Gastroesophageal sphincter (tissue), 4 donors: ENCODE measurements at places on chromosomes 3 and 15. TPM values are rescaled to one million over a fixed set of nuclear protein-coding genes. Genes with fewer than 3 reads are reported as not detected.

The SH3GL3 gene
- not detected for total RNA-seq

DNA sequence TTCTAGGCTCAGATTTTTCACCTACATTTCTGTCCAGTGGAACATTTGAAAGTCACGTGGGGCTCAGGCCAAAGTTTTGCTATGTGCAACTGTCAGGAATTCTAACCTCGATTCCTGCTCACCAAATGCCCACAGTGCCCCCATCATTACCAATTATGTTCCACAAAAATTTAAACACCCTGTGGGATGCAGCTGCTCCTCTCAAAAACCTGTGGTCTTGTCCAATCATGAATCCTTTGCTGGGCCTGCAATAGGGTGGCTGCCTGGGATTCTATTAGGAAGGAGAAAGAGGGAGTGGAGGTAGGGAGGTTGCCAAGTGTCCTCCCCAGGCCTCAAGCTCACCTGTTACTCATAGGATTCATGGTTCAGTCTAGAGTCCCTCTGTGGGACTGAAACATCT is 68.1 kb downstream of the RHCG start:
- ATAC-seq, result no peak

DNA sequence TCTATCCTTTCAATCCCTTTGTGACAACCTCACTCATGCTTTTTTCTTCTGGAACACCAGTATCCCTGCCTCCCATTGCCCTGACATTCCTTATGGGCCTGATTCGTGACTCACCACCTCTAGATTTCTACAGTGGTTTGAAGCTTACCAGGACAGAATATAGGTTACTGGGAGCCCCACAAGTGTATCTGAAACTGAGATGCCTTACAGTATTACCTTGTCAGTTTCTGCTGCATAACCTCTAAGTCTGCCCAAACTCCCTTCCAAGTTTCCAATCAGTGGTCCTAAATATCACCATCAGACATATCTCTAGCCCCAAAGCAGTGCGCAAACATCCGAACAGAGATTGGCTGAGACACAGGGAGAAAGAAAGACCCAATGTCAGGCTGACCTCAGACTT is 5.6 kb downstream of the CPB1 start:
- ATAC-seq, result no peak

The MEGF11 gene
- total RNA-seq, result 0.08 TPM

GRCh38 chr3:38122712-38123290 is 14.1 kb downstream of the ACAA1 start:
- no peak for ATAC-seq

DNA sequence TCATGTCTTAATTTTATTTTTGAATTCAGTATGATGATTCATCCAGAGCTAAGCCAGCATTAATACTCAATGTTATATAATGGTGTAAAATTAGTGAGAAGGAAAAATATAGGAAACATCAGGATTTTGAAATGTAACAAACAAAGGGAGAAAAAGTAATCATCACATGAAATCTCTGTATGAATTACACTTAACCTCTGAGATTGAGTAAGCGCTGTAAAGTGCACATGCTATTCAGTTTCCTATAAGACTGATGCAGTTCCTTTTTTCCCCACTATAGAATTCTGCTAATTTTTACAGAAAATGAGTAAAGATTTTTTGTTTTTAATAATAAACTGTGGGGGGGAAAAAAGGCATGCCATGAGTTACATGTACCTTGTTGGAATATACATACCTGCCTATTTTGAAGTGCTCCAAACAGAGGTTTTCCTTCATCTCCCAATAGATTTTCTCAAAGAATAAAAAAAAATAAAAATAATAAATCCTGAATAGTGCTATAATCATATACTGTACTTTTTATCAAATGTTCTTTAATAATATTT is 64.0 kb upstream of the TTBK2 start:
- ATAC-seq, result no peak

- no peak for ATAC-seq
Observed at GRCh38 chr15:38002883-38003477, 68.5 kb downstream of the TMCO5A start.
